Activated naive CD4-positive, alpha-beta T cell (primary cell): ENCODE measurements at places on chromosomes 1 and 21.

GRCh38 chr1:206080026-206080820 is 27.2 kb downstream of the RHEX start:
- DNase-seq = no peak

- no peak for DNase-seq
Measured at GRCh38 chr1:202374099-202374498, 25.6 kb downstream of the PPP1R12B start.

DNA sequence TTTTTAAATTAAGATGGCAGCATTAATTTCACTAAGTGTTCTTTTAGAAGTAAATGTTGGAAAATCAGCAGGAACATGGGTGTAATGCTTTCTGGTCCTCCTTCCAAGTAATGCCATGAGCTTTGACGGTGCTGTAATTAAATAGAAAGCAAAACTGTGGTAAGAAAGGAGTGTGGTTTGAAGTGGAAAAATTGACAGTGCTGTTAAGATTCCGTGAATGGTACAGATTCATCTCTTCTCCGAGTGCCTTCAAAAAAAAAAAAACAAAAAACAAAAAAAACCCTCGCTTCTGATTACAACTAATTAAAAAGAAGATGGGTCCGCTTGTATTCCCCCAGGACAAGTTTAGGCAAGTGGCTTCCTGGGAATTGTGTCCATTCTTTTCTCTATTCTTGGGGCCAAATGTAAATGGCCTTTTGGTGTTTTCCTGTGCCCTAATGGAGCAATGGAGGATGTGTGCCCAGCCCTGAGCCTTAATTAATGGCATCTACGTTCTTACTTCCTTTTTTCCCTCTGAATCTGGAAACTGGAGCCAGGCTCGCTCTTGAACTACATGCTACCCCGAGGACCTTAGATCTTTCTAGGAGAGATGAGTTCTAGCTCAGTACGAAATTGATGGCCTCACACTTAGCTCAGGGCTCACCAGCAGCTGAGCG is 5.1 kb downstream of the LMO4 start:
- DNase-seq = no peak

GRCh38 chr21:34122047-34122446 is 48.7 kb downstream of the MRPS6 start:
- no peak for DNase-seq

GRCh38 chr1:94239796-94240195 is 2.4 kb upstream of the ARHGAP29 start:
- DNase-seq = no peak

DNA sequence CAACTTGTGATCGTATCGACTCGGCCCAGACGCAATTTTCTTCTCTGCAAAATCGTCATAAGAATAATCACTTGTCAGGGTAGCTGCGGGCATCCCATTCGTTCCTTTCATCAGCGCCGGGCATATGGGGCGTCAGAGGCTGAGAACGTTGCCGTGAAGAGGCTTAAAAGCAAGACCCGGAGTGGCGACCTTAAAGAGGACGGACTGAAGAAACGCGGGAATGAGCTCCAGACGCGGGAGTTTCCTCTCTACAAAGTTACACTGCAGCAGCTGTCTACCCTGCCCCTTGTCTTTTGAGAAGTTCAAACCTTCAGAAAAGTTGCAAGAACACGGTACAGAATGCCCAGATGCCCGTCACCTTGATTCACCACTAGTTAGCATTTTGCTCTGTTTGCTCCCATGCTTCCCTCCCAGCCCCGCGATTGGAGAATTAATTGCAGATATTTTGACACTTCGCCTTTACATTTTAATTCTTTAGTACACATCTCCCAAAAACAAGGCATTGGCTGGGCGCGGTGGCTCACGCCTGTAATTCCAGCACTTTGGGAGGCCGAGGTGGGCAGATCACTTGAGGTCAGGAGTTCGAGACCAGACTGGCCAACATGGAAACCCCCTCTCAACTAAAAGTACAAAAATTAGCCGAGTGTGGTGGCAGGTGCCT is 967 bp downstream of the CENPS start:
- no peak for DNase-seq

GRCh38 chr21:43664358-43664757 is 5.0 kb downstream of the RRP1B start:
- no peak for DNase-seq

DNA sequence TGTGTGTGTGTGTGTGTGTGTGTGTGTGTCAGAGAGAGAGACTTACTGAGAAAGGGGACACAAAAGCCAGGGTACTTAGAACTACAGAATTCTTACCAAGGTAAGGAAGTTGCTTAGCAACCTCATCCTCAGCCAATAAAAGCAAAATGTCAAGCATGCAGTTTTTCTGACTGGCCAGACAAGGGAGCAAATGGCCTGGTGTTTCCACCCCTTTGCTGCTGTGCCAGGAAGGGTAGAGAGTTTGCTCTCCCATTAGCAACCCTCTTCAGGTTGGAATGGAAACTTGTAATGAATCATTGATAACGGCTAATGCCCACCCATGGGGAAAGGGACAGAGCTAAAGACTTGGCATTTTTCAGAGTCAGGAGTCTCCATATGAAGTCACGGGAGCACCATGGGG is 10.6 kb downstream of the RXRG start:
- DNase-seq = no peak

DNA sequence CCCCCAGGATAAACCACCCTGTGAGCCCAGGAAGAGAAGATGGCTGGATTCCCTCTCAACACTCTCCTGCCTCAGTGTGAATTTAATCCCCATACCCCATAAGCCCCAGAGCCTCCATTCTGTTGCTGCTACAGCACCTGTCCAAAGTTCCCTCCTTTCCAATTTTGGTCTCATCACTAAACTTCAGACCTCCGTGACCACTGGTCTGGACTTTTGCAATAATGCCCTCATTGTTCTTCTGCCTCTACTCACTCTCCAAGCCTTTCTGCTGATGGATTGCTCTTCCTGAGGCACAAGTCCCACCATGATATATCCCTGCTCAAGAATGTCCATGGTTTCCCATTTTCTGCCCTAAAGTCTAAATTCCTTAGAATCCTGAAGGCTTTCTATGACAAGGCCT is 83.2 kb downstream of the CD58 start:
- no peak for DNase-seq

DNA sequence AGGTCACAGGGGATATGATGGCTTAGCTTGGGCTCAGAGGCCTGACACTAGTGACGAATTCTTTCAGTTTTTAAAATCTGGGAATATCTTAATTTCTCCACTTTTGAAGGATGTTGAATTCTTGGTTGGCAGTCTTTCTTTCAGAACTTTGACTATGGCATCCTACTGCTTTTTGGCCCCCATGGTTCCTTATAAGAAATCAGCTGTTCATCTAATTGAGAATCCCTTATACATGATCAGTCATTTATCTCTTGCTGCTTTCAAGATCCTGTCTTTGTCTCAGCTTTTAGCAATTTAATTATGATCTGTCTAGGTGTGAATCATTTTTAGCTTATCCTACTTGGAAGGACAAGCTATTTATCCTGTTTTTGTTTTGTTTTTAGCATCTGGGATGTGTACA is 31.2 kb upstream of the F3 start:
- DNase-seq = no peak

- no peak for DNase-seq
Measured at GRCh38 chr1:76055987-76056386, 18.6 kb upstream of the ST6GALNAC3 start.

DNA sequence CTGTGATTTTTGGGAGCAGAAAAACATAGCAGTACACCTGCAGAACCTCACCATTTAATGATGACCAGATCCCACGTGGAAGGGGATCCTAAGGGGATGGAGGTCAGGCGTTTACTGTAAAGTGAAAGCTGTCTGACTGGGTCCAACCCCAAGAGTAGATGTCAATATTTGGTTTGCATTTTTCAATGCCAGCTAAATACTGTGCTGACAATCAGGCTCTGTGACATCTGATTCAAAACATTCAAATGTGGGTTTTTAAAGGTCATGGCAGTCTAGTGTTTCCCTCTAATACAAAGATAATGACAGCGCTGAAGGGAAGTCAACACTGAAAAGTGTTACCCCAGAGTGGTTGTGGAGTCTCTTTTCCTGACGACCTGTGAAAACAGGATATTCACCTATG is 68.1 kb downstream of the SPAG17 start:
- DNase-seq = no peak

DNA sequence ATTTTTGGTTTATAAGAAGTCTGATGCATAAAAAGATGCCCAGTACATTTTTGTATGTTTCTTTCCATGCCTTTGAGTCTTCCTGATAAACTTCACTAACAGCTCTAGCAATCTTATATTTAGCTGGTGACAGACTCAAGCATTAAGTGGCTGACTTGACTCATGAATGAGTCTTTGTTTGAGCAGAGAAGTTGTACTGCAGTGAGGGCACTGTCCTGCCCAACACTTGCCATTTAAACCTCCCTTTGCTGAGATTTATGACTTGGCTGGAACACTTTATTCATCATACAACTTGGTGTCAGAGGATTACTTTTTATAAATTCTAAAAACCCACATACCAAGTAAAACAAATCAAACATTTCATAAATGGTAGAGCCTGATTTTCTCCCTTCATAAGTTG is 14.6 kb upstream of the CAMSAP2 start:
- DNase-seq = no peak

- no peak for DNase-seq
Measured at GRCh38 chr1:42439940-42440339, 15.9 kb downstream of the ZMYND12 start.

DNA sequence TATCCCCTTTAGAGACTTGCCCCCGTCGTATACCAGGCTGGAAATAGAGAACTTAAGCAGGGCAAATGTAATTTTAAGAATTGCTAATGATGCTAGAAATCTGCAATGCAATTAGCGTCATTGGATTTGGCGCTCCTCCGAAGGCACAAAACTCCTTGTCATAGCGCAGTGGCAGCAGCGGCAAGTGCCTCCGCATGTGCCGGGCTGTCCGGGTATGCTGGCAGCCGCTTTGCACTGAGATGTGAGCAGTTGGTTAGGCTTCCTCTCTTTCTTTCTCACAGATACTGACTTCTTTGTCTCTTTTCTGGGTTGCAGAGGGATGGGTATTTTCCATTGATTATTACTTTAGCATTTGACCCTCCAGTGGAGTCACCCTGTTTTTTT is 193.4 kb upstream of the LMO4 start:
- no peak for DNase-seq

GRCh38 chr21:46317710-46318463 is 5.8 kb downstream of the C21orf58 start:
- no peak for DNase-seq

- no peak for DNase-seq
Measured at GRCh38 chr1:35640380-35641232, 720 bp downstream of the PSMB2 start.

- DNase-seq = no peak
Measured at GRCh38 chr1:90616395-90616794, 100.7 kb downstream of the BARHL2 start.

GRCh38 chr1:244789276-244789580 is 46.2 kb upstream of the COX20 start:
- no peak for DNase-seq

GRCh38 chr1:216599851-216600250 is 123.4 kb downstream of the ESRRG start:
- no peak for DNase-seq

DNA sequence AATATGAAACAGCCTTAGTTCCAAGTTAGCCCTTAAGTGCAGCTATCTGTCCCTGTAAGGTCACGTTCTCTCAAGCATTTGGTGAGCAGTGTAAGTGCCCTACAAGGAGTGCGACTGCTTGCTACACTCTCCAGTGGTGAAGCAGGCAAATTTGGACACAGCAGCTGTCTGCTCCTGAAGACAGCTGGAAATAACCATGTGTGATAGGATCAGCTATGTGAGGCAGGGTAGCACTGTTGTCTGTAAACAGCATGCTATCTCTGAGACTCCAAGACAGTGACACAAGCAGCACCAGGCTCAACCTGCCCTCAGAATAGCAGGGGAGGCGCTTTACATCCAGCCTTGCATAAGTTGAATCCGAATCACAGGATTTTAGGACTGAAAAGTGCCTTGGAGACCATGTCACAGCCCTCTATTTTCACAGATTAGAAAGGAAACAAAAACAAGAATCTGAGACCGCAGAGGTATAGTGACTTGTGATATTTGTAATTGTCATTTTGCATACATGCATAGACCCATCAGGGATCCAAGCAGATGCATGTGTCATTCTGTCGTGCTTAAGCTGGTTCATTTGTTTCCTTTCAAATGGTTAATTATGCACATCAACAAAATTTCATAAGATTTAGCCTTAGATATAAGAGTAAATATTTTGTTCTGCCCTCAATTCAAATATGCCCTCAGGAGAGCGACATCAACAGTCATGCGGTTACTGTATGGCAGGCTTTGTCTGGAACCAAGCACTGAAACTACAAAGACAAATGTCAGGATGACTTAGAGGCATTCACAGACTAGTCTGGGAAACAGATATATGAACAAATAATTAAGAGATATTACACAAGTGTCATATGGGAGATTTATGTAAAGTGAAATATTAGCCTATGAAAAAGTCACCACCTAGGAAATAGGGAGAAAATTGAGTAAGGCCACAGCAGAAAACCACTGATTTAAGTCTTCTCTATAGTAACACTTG is 134.9 kb upstream of the NRIP1 start:
- DNase-seq = no peak

DNA sequence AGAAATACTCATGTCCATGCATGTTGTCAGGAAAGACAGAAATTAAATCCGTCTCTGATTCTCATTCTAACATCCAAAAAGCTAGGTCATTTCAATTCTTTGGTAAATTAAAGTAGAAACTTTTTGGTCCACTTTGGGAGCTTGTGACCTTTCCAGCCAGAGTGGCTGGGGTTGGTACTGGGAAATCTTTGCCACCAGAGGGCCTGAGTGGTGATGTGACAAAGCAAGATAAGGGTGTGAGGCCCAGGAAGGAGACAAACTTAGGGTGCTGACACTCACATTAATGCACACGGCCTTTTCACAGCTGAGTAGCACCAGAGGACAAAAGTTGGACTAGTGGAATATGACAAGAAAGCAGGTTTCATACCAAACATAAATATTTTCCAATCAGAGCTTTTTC is 144.3 kb downstream of the DNM3 start:
- no peak for DNase-seq

DNA sequence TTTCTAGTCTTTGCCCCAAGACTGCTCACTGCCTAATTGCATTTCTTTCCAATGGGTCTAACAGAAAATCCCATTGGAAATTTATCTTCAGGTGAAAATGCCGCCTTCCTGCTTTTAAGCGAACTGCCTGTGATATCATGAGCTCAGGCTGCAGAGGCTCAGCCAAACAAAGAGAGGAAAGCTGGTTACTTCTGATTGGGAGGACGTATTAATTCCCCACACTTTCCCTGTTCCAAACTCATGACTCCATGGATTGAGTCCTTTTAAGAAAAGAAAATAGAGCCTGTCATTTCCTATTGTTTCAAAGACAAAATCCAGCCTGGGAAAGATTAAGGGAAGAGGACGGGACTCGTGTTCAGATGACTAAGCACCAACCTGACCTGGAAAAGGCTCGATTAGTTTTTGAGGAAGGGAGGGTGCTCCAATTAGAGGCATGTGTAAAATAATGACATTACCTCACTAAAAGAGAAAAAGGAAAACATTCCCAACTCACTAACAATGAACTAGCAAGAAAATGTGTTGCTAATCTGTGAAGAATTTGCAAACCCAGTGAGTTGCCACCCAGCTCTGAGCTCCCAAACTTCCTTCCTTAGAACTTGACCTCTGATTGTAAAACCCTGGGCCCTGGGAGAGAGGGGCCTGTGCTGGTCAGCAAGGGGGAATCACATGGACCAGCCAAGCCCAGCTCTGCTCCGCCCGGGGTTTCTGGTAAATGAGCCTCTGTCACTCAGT is 61.2 kb downstream of the TCP10L start:
- no peak for DNase-seq
